Stimulated activated CD8-positive, alpha-beta memory T cell treated with anti-CD3 and anti-CD28 coated beads, Interleukin-15, amount 100 ng/mL, for 4 hours (primary cell): ENCODE measurements at places on chromosomes 6 and 20.

DNA sequence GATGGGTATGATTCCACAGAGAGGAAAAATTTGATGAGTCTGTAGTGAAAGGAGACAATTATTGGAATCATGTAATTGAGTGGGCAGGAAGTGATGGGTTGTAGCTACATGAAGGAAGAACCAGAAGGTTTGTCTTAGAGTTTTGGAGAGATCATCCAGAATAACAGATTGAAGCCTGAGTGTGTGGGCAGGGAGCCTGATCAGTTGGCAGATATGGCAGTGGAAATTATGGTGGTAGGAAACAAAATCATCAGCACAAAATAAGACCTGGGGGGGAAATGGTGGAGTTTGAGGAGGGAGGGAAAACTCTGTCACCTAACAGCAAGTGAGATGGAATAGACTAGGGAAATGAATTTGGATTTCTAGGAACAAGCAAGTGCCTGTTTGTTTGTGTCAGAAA lies 606.6 kb upstream of the MAP3K7 start:
- no peak for DNase-seq

DNA sequence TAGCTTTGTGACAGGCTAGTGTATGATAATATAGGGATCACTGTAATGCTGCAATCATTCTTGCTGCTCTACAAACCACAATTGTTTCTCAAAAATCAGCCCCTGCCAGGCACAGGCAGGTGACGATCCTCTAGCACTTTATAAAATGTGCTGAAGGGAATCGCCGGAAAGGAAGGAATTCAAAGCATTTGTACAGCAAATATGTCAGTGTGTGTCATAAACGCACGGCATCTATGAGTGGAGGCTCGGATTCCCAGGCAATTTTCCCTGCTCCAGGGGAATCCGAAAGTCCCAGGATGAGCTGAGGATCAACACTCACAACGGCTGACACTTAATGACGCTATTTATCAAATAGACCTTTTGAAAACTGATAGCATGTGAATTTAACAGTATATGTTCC lies 1.4 kb downstream of the PHACTR1 start:
- DNase-seq, result no peak

DNA sequence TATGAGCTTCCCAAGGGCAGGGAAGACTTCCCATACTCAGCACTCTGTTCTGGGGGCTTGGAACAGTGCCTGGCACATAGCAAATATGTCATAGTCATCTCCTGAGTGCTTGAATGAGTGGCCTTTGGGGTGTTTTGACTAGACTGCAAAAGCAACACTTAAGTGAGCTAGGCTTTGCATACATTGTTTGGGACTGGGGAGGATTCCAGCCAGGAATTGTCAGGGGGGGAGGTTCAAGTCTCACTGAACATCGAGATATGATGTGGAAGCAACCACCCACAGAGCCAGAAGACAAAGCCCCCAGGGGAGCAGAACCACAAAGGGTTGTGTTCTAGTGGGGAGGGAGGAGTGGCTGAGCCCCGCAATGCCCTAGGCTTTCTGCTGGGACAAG lies 98.4 kb downstream of the SYCP2 start:
- DNase-seq, result no peak

DNA sequence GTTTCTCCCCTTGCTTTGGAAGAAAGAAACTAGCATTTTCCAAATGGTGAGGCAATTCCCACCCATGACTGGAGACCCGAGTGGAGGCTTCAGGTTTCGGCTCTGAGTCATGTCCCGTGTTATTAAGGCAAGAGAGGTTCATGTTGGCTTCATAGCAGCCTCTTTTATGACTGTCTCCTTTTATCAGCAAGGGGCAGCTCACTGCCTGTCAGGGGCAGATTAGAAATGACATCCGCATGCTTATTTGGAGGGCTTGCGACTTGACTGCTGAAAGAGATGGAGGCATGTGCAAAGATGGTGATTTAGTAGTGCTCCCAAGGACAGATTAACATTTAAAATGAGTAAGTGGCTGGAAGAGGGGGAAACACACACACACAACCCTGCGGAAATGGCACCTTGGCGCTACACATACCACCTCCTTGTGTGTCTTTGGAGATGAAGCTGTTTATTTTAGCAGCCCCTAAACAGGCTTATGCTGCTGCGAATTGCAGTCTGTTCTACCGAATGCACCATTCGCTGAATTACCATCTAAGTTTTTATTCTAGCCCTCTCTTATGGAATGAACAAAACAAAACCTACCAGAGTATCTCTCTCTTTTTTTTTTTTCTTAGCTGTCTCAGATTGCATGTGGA lies 52.1 kb upstream of the VSTM2L start:
- no peak for DNase-seq

DNA sequence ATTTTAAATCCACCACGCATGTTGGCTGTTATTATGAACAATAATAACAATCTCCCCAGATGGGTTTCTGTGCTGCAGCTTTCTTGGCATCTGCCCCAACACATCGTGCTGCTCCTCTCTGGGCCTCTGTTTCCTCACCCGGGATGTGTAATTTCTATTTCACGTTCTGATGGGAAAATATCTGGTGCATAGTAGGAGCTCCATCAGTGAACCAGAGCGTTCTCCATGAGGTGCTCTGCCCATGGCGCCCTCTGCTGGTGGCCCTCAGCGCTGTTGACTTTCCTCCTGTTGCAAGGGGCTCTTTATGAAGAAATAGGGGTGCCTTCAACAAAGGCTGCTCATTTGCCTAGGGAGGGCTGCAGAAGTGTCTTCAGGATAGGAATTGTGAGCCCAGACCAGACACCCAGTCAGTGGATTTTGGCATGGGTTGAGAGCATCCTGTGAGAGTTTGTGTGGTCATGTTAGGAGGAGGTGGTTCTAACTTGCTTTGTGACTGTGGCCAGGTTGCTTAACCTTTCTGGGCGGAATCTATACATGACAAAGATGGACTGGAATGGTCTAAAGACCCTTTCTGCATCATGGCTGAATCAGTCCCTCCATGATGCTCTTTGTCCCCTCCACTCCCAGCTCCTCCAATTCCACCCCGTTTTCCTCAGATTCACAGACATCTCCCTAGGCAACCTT lies 8.1 kb downstream of the SCRT2 start:
- peak; percentile 29 for DNase-seq

- DNase-seq, result no peak
Measured at GRCh38 chr6:18533793-18534192, 146.6 kb downstream of the RNF144B start.

GRCh38 chr20:24694727-24695528 lies 225.5 kb downstream of the SYNDIG1 start:
- DNase-seq, result no peak

DNA sequence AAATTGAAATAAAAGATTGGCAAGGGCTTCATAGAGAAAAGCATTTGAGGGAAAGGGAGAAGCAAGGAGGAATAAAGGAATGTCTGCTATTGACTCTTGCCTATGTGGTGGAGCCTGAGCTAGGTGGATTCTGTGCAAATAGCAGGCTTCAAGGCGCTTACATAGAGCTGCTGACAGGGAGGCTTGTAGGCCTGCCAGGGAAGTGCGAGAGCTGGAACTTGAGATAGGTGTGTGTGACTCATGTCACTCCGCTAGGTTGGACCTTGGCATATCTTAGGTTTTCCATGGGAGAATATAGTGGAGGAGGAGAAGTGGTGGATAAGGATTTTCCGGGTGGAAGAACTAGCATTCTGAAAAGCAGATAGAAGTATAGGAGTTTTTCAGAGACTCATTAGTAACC lies 14.0 kb downstream of the SNRNP48 start:
- no peak for DNase-seq

DNA sequence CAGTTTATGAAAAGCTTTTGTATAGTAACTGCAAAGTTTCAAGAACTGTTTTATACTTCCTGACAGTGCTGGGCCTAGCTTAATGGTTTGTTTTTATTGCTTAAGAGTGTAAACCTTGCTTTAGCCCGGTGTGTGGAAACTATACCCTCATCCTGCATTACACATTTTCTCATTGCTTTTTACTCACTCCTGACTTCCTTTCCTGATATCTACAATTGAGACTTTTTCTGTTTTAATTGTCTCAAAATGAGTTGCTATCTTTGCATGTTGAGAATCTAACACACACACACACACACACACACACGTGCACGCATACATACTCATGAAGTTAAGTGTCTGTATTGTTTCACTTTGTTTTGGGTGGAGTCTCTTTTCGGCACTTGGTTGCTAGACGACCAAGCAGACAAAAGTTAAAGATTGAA lies 16.7 kb downstream of the BMP2 start:
- DNase-seq, result no peak

GRCh38 chr6:14974792-14975470 lies 270.9 kb upstream of the JARID2 start:
- DNase-seq, result no peak

GRCh38 chr20:20547876-20548266 lies 164.6 kb downstream of the RALGAPA2 start:
- DNase-seq, result no peak

DNA sequence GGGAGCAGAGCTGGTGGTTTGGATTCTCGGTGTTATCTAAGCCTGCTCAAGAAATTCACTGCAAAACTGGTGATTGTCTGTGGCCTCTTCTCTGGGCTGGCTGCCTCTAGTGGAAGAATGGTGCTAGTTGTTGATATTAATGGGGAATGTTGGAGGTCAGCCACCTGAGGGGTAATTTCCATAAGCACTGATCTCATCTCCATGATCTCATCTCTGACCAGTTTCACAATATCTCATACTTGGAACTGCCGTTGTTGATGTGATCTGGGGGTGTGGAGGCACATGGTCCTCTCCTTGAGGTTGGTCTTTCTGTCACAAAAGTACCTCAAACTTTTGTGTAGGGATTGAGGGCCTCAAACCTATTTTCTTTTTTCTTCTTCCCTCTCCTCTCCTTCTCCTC lies 102.6 kb downstream of the CD109 start:
- no peak for DNase-seq

GRCh38 chr20:51800060-51800871 lies 2.1 kb downstream of the SALL4 start:
- peak; percentile 27 for DNase-seq

GRCh38 chr20:32636283-32636682 lies 37.5 kb downstream of the C20orf203 start:
- DNase-seq, result no peak

DNA sequence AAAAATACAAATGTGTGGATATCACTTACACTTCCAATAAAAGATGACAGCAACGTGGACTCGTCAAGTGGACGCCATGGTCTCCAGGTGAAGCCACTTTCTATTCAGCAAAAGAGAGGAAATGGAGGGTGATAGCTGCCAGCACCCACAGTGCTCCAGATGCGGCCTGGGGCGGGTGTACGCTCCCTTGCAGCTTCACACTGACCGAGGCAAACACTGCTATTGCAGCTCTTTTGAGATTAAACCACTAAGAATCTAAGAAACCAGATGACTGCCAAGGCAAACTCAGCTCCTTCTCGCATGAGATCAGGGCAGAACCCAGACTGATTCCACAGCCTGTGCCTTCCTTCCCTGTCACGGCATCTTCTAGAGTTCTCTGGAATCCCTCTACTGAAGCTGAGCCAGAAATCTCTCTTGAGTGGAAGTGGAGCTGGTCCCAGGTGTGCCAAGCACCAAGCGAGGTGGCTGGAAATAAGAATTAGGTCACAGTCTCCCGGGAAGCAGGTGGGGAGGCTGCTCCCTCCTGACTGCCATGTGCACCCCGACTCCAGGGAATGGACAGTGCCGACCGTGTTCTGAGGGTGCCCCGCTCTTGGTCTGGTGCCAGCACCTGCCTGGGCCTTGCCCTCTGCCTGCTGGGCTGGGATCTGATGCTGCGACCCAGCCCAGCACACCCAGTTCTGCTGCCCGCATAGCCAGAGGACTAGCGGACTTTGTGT lies 90.1 kb upstream of the AFDN start:
- no peak for DNase-seq

- no peak for DNase-seq
Measured at GRCh38 chr6:132133736-132134445, 182.7 kb upstream of the CCN2 start.

DNA sequence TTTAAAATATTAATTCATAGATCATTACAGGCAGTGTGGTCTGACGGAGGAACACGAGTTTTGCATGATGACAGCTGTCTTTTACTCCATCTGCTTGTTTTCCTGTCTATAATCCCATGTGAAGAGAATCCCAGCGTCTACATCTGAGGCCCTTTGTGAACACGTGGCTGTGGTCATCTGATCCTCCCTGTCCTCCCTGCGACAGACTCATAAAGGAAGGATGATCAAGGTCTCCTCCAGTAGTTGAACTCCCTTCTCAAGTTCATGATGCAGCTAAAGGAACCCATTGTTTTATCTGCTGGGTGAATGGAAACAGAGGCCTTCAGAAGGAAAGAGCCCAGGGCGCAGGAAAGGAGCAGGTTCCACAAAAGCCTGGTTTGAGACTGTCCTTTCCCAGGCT lies 435.8 kb upstream of the JARID2 start:
- no peak for DNase-seq

GRCh38 chr20:13681248-13682125 lies 42.8 kb upstream of the TASP1 start:
- no peak for DNase-seq

- no peak for DNase-seq
Measured at GRCh38 chr20:36270744-36271638, 34.7 kb downstream of the AAR2 start.

DNA sequence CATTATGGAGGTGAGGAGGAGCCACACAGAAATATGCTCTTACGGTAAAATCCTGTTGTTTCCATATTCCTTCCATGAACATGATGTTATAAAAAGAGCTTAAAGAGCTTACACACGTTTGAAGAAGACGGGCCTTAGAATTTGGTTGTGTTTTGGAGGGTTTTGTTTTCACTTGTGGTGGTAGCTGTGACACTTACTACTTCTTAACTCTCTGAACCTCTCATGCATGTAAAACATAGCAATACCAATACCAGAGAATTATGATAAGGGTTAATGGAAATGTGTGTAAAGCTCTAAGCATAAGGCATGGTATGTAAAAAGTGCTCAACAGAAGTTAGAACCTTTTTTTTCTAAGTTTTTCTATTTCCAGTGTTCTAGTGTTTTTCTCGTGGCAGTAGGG lies 256.1 kb upstream of the KCNQ5 start:
- no peak for DNase-seq

- peak; percentile 38 for DNase-seq
Measured at GRCh38 chr6:36387440-36388303, at the start of gene ETV7. Gene ETV7, minus strand, starts transcription at chr6:36387669. Its CDS starts 128 bp downstream, at chr6:36387541.

- DNase-seq, result no peak
Measured at GRCh38 chr6:125258651-125259353, 43.0 kb downstream of the HDDC2 start.

DNA sequence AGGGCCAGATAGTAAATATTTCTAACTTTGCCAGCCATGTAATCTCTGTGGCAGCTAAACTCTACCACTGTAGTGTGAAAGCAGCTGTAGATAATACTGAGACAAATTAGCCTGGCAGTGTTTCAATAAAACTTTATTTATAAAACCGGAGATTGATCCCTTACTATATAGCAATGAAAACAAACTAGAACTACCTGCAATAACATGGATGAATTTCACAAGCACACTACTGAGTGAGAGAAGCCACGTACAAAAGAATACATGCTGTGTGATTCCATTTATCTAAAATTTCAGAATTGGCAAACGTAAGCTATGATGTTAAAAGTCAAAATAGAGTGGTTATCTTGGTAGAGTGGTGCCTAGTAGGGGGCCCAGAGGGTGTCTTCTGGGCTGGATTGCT lies 198.7 kb upstream of the SGK1 start:
- no peak for DNase-seq
